ENCODE measurements at places on chromosomes 7 and 10.

DNA sequence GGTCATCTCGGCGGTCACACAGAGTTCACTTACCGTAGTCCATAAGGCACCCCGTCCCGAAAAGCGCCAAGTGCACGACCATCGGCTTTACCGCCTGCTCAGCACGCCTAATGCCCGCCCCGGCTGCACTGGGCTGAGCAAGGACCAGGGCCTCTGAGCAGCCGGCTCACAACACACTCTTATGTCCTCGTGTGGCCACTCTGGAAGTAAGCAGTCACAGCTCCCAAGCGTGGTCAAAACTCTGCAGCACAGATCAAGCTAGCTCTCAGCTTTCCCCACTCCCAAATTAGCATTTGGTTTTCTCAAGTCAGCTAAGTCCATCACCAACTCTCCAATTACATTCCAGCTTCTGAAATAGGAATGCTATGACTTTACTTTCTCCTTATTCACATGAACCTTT is 57.7 kb downstream of the MAD1L1 start:
- no peak for DNase-seq

- DNase-seq = no peak
These were observed 78.1 kb upstream of the VWDE start for GRCh38 chr7:12481722-12482121.

- DNase-seq = no peak
These were observed 91.5 kb downstream of the ABCA13 start for GRCh38 chr7:48262606-48263310.

GRCh38 chr10:132898391-132899053 is 43.8 kb downstream of the CFAP46 start:
- no peak for DNase-seq

DNA sequence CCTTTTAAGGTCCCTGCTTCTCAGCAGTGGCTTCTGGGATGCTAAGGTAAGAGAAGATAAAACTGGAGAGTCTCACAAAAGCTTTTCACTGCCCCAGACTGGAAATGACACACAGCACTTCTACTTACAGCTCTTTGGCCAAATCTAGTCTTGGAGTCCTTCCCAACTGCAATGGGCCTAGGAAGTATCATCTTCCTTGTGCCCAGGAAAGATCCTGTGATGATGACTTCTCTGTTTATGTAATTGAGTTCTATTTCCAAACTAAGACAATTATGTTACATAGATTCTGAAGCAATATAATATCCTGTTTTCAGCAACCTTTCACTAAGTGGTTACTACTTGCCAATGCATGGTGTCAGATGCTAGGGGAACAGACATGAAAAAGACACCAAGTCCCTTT is 234.1 kb downstream of the PTEN start:
- DNase-seq = no peak

Measured in stimulated activated CD8-positive, alpha-beta memory T cell treated with anti-CD3 and anti-CD28 coated beads, Interleukin-15, amount 100 ng/mL, for 24 hours (primary cell).